NCI-H1417 (cell line): ENCODE measurements at places on chromosomes 4 and X.

GRCh38 chr4:46508216-46508615 is 118.3 kb upstream of the GABRA2 start:
- DNase-seq = no peak

DNA sequence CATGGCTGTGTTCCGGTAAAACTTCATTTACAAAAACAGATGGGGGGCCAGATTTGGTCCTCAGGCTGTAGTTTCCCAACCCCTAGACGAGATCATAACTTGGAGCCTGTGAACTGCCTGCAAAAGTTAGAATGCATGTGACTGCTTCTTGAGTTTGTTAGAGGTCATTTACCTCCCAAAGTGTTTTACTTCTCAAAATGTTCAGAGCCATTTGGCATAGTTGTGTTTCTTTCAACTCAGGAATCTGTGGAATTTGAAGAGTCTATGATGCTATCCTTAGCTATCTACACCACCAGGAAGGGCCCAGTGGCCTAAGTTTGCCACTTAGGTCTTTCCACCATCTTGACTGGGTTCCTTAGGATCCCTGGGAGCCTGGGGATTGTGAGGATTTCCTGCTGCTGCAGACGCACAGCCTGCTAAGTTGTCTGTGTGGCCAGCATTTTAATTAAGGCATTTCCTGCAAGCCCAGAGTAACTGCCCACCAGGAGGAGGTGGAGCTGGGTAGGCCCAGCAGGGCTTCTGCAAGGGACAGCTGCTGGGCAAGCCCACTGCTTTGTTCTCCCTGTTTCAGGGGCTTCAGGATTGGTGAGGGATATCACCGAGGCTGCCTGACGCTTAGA is 53.1 kb downstream of the CCNI start:
- no peak for DNase-seq

GRCh38 chr4:22474636-22475310 is 41.1 kb downstream of the ADGRA3 start:
- DNase-seq = no peak

- DNase-seq = no peak
Measured at GRCh38 chrX:12988797-12989196, 13.9 kb downstream of the TMSB4X start.

- DNase-seq = no peak
Measured at GRCh38 chr4:152050106-152050505, 289.3 kb upstream of the GATB start.

DNA sequence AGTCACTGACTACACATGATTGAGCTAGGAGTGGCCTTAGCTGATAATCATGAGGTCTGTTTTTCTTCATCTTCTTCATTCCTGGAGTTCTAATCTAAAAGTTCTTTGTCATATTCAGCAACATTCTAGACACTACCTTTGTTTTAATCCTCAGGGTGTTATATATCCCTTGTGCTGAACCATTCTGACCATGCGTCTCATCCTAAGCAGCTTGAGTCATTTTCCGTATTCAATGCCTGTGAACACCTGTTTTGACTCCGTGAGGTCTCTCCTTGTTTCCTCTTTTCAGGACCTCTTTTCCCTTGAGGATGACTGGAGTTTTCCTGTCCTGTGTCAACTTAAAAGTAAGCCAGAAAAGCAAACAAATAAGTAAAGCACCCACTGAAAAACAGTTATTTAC is 597.9 kb downstream of the GBA3 start:
- no peak for DNase-seq

GRCh38 chr4:40288566-40288965 is 46.6 kb upstream of the CHRNA9 start:
- no peak for DNase-seq

- DNase-seq = no peak
Measured at GRCh38 chr4:23547096-23547495, 342.8 kb downstream of the PPARGC1A start.

DNA sequence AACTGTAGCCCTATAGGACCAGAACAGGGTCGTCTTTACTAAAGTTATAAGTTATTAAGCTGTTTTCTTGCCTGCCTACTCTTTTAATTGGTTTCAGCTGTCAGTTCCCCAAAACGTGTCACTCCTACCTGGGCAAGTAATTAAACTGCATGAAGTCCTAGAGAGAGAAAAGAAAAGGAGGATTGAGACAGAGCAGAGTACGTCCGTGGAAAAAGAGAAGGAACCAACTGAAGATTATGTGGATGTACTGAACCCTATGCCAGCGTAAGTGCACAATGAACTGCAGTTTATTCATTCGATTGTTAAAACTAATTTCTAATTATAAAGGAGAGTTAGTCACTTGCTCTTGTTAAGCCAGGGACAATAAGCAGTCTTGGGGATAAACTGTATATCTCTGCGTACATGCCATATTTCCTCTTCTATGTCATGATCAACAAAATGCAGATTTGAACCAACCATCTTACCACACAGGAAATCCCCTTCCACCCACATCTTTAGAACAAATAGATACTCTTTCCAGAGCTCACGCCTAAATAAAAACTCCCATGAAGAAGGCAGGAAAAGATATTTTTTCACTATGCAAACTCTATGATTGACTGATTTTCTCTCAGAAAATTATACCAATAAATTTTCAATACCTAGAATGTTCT is 22.8 kb downstream of the STAP1 start:
- DNase-seq = no peak

DNA sequence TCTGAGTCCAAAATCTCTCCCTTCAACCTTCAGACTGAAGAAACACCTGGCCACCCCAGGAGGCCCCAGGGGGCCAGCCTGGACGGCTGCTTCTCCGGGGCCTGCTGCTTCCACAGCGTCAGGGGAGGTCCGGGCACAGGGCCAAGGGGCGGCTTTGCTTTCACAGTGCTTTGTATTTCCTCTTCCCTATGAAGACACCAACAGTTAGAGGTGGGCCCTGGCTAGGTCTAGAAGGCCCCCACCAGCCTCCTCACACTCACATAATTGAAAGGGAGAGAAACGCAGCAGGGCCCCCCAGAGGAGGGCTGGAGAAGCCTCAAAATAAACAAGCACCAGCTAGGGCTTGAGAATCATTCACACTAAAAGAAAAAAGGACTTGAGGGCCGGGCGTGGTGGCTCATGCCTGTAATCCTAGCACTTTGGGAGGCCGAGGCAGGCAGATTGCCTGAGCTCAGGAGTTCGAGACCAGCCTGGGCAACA is 17.8 kb downstream of the SCD5 start:
- peak; percentile 95 for DNase-seq

DNA sequence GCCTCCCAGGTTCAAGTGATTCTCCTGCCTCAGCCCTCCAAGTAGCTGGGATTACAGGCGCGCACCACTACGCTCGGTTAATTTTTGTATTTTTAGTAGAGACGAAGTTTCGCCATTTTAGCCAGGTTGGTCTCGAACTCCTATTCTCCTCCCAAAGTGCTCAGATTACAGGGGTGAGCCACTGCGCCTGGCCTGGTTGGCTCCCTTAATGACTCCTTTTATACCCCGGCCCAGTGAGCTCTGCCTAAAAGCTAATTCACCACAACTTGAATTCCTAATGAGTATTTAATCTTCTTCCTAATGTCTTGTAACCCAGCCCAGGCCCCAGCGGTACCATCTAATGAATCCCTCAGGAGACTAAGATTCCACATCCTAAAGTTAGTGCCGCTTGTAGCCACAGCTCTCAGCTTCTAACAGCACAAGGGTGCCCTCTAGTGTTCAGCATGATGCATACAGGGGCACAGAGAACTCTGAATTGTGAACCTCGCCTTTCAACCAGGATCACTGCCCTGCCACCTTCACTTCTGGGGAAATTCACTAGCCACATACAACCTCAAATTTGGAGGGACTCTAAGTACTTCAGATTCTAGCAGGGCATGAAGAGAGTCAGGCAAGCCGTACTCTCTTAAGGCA is 89.5 kb downstream of the OR13H1 start:
- DNase-seq = peak; percentile 35

DNA sequence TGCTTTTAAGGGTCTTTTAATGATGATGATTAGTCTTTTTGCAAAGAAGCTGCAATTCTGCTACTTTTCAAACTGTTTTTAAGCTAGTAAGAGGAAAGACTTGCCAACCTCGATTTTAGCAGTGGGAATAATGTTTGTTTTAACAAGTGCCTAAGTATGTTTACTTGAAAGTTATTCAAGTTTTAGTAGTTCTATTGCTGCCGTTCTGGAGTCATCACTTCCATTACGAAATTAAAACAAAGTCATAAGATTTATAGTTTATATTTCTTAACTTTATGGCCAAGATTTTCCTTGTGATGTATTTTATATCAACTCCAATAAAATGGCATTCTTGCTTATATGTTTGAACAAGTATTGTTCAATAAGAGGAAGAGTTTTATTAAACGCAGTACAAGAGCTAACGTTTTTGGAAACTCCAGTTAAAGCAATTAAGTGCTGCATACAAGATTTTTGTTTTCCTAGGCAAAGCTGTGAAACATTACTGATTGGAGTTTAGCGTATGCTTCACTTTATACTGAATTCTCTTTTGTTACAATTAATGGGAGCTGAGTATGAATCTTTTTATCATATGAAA is 211.3 kb downstream of the TENM3 start:
- peak; percentile 44 for DNase-seq

- DNase-seq = no peak
Measured at GRCh38 chrX:71251466-71251973, 2.4 kb downstream of the ZMYM3 start.

DNA sequence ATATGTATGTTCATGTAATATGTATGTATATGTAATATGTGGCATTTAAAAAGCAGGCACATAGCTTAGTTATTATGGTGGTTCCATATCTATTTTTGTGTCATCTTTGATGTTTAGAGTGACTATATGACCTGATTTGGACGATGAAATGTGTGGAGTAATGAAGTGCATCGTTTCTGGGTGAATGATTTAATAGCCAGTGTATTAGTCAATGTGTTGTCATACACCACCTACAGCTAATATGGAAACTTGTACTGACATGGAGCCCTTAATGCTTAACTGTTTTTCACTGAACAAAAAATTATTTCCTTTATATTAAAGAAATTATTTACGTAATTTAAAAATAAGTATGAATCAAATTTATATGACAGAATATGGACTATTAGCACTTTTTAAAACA is 292.3 kb upstream of the FSTL5 start:
- no peak for DNase-seq

DNA sequence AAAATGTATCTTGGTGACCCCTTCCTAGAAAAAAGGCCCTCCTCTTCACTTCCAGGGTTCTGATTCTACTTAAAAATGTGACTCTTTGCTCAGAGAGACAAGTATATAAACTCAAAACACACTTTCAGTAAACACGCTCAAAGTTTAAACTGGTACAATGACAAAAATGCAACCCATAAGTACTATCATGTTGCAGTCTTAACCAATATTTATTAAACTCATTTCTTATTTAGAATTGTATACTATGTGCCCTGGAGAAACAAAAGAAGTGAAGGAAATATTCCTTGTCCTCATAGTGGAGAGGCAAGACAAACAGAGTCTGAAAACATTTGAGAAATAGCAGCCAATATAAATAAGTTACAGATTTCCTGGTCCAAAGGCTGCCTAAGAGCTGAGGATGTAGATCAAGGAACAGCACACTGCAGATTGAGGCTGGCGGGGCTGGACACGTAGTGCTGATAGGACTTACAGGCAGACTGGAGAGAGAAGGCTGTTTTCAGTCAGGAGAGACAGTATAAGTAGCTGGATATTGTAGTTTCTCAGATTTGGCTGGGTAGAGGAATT is 39.1 kb upstream of the ANXA3 start:
- DNase-seq = no peak

DNA sequence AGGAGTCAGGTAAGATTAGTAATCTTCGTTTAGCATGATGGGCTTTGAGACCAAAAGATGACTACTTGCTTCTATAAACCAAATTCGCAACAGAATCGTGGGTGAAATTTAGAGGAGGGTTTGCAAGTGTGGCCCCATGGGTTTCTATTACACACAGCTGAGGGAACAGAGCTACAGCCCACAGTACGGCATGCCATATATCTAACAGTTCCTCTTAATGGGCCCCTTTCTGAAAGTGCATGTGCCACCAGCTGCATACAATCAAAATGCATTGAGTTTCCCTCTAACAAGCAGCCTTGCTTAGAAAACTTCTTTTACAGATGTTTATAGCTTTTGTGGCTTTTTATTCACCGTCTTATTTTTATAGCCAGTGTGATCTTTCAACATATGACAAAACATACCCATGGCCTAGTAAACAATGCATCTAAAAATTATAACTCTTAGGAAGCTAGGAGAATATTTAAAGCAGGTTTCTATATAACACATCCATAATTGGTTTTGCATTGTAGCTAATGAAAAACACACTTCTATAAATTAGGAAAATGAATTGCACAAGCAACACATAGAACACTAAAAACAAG is 202.1 kb downstream of the PRDM5 start:
- no peak for DNase-seq

- no peak for DNase-seq
Measured at GRCh38 chrX:137428766-137429591, 136.9 kb upstream of the ZIC3 start.

GRCh38 chrX:129404670-129405008 is 118.7 kb downstream of the SMARCA1 start:
- DNase-seq = no peak

DNA sequence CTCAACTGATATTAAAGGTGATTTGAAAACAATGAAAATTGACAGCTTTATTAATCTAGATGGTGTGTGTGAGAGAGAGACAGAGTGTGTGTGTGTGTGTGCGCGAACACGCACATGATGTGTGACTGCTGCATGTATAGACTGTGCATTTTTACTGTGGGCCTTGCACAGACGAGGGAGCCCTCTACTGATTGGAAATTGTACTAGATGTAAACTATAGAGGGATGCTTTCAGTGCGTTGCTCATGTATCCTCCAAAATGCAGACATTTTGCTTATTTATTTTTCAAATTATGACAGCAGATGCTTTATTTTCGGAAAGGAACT is 168.4 kb upstream of the GK2 start:
- DNase-seq = peak; percentile 78
